Naive thymus-derived CD8-positive, alpha-beta T cell (primary cell): ENCODE measurements at places on chromosomes 6 and 20.

DNA sequence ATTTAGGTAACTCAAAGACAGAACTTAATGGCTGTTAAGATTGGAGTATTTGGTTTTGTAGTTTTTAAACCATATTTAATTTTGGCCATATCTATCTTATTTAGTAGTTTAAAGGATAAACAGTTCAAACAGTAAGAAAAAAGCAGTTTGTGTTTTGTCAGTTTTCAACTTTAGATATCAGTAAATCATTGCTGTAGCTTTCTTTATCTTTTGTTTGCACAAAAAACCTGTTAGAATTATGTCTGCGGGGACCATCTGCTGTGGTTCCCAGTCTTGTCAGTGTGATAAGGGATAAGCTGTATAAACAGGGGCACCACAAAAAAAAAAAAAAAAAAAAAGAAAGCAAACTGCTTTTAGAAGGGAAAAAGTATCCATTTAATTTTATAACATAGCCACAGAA is 40.9 kb downstream of the CDKAL1 start:
- DNase-seq = no peak

DNA sequence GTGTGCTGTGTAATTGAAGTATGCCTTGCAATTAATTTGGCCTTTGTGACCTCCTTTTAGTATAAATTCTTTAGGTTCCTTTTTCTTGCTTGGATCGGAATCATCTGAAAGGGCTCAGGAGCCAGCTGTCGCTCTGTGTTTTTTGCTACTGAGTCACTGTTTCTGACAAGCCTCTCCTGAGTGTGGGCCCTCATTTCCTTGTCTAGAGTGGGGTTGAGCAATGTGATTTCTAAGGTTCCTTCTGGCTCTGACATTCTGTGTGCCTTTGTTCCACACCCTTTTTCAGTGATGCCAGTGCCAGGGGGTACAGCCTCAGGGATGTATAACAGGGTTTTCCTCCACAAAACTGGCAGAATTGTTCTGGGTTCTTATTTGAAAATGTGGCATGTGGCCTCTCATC is 26.5 kb downstream of the DAAM2 start:
- no peak for DNase-seq

DNA sequence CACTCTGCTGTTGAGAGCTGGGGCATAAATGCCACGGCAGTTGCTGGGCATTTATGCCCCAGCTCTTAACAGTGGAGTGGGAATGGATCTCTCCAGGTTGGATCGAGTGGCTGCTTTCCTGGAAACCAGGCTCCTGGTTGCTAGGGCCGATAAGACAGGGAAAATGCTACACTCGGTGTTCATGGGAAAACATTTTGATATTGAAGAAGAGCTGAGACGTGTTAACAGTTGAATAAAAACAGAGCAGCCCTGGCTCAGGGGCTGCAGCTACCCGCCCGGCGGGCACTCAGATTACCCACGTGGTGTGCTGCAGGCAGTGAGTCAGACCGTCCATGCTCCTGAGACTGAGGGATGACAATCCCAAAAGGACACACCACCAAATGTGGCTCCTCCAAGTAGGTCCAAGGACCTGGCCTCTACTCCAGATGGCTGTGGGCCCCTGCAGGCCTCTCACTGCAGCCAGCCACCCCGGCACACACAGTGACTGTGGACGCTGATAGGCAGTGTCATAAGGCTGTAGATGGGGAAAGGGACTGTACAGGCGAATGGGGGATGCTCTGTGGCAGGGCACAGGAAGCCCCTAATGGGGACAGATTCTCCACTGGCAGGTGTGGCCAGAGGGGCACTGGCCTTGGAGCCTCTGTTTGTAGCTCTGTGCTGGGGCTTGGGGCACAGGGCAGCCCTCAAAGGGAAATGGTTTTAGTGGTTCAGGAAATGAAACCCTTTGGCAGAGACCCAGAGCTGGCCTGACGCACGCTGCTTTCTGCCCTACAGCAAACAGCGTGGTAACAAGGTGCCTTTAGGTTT is 237.8 kb downstream of the LY86 start:
- DNase-seq = no peak

GRCh38 chr20:52410731-52411234 is 219.2 kb upstream of the ZFP64 start:
- no peak for DNase-seq

- no peak for DNase-seq
Measured at GRCh38 chr6:158321960-158322359, 9.7 kb downstream of the TULP4 start.

DNA sequence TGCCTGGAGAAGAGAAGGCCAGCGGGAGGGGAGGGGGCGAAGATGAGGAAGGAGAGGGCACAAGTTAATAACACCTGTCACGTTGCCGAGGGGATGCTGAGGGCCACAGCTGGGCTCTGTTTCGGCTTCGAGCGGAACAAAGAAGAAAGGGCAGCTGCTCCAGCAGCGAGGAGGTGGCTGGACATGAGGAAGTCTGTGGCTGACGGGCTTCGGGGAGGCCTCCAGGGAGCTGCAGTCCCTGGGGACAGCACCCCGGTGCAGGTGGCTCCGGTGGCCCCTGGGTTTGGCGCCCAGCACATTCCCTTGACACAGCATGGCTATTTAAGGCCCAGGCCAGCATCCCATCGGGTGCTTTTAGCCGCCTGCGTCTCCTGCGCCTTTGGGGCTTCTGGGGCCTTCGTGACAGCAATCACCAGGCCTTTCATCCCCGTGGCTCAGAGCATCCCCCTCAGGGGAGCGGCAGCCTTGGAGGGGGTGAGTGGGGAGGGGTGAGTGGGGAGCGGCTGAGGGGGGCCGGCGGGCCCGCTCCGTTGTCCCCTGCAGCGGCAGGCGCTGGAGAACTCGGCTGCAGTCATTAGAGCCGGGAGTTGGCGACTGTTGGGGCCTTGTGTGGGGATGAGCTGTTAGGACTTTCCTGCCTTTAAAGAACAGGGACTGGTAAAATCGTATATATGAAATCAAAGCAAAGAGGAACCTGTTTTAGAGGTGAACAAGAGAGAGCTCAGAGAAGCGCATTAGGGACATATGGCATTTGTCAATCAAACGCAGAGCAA is 99.0 kb downstream of the TMEM242 start:
- no peak for DNase-seq

DNA sequence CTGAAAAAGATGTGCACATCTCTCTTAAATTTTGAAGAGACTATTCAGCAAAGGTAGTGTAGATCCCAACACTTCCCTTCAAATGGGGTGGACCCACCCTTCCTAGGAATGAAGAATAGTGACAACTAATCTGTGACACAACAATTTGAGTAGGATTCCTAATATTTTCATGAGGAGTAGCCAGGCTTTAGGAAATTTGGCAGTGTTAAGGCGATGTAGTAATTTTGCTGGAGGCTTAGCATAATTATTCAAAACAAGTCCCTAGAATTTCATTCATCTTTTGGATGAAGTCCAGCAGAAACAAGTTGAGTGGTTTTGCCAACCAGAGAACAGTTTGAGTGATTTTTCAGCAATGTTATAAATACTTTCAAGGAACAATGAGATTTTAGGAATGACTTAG is 52.4 kb downstream of the ELOVL4 start:
- no peak for DNase-seq

GRCh38 chr6:626236-626635 is 30.7 kb downstream of the HUS1B start:
- DNase-seq = no peak

- DNase-seq = no peak
Measured at GRCh38 chr20:57124800-57125517, 141.5 kb downstream of the BMP7 start.

DNA sequence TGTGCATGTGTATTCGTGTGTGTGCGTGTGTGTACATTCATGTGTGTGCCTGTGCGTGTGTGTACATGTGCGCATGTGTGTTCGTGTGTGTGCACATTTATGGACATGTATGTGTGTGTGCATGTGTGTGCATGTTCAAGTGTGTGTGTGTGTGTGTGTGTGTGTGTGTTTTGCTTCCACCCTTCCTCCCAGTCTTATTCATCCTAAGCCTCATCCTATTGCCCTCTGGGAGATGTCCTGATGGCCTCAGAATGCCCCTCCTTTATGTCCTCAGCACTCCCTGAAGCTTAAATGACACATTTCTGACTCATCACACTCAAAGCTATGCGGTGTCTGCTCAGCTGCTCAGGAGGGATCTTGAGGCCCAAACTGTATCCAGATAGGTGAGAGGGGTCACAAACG is 76.6 kb upstream of the CCDC167 start:
- DNase-seq = no peak

DNA sequence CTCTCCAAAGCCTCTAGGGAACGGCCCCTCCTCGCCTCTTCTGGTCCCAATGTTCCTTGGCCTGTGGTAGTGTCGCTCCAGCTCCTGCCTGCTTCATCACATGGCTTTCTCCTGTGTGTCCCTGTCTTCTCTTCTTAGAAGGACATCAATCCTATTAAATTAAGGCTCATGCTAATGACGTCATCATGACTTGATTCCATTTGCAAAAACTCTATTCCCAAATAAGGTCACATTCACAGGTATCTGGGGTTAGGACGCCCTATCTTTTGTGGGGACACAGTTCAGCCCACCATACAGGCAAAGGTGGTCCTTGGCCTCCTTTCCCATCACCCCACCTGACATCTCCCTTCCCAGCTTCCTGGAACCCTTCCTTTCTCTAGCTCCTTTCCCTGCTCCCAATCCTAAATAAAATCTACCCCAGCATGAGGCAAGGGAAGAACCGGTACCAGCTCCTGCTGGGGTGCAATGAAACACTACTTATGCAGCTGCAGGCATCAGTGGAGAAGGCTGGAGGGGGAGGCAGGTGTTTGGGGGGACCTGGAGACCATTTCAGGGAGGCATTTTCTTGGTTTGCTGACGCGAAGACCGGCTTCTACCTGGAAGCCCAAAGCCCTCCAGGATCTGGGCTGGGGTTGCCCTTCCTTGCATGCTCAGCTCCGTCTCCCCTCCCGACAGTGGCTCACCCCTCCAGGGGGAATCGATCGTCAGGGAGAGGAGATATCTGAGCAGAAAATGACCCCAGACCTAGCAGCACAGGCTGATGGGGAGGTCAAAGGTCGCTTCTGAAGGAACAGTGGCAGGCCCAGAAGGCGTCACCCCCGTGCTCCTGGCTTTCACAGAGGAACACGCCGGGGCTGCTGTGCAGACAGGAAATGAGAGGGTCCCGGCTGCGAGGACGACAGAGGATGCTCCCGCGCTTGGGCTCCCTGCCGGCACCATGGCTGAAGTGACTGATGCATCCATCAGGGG is 71.7 kb upstream of the QKI start:
- DNase-seq = no peak

DNA sequence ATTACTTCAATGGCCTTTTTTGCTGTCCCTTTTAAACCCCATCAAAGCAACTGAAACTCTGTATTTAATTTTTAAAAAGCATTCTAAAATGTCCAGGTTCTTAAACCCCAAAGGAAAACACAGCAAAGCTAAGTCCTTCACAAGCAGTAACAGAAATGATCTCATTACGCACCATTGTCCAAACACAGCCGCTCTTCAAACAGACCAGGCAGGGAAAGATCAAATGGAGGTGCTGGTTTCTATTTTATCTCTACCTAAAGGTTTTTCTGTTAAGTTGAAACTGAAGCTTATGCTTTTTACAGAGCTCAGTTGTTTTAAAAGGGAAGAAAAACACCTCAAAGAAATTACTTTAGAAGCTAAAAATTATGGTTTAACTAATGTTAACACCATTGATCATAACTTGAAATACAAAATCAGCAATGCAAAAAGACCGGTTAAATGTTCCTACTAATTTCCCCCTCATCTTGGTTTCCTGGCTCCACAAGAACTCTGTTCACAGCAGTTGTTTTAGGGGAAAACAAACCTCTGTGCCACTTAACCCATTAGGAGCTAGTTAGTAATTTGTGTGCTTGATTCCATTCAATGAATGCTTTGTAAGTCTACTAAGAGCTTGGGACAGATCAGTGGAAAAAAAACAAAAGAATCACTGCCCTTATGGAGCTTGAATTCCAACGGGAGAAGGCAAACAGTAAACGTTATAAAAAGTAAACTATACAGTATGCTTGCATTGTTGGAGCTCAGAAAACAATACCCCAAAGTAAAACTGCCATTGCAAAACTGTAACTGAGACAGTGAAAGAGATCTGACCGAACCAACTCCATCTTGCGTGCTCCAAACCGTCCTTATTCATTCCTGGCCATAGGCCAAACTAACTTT is 87.4 kb downstream of the CD24 start:
- no peak for DNase-seq

DNA sequence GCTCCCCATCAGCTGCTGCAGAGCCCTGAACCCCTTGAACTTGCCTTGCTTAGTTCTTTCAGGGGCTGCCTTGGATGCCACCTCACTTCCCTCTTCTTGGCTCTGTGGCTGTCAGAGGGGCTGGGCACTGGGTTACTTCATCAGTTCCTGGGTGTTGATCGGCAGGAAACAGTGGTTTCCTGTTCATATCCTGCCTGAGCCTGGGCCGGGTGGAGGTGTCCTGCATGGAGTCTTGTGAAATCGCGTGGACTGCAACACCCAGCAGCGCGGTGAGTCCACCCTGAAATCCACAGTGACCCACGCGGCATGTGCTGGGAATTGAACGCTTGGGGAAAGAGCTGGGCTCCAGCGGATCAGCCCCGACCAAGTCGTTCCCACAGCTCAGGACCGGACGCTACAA is 97.5 kb downstream of the CDH26 start:
- DNase-seq = peak; percentile 42

DNA sequence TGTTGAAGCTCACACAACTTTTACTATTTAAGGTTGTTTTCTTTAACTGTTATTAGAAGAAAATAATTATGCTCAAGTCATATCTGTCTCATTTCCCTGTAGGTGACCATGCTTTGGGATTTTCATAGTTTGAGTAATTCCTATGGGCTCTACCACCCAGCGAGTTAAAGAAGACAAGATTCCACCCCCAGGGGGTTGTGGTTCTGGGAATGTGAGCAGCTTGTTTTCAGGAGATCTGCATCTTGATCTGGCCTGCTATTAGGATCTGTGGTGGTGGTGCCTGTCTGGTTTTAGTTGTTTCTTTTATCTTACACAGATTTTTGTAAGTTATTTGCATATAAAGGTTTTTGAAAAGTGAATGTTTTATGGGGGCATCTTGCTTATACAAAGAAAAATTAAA is 20.2 kb upstream of the REV3L start:
- DNase-seq = no peak

DNA sequence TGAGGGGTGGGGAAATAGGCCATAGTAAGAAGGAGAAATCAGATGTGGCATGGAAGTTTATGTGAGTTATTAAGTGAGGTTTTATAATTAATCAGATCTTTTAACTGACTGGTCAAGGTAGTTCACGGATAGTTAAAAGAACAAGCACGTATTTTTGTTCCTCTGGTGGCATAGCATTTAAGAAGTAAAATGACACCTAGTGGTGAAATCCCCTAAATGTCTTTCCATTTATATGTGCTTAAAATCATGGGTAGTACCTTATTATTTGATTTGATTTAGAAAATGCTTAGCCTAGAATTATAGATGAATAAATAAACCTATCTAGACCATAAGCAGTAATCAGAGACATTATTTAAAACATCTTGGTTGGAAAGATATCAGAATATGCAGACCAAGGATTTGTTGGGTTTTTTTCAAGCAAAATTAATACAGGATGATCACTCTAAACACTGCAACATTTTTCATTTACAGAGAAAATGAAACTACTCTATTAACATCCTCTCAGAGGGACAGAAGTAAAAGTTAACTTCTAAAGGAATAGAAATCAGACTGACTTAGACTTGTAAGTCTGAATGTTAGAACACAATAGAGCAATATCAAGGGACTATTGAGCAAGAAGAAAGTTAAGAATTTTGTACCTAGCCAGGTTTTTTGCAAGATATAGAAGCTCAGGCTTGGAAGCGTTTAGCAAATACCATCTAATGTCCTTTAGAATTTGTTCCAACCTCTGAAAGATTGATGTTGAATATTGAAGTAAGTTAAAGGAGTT is 81.1 kb downstream of the STXBP5 start:
- no peak for DNase-seq

GRCh38 chr6:49736017-49736508 is 8.1 kb downstream of the CRISP3 start:
- DNase-seq = no peak

GRCh38 chr20:46028772-46029371 is at the start of gene SLC12A5:
Gene SLC12A5 (plus strand): TSS chr20:46029215. CDS start chr20:46029345, 130 bp downstream.
- no peak for DNase-seq
